C1 segment of cervical spinal cord (tissue), 14 donors: ENCODE measurements at places on chromosomes 3 and 15.

DNA sequence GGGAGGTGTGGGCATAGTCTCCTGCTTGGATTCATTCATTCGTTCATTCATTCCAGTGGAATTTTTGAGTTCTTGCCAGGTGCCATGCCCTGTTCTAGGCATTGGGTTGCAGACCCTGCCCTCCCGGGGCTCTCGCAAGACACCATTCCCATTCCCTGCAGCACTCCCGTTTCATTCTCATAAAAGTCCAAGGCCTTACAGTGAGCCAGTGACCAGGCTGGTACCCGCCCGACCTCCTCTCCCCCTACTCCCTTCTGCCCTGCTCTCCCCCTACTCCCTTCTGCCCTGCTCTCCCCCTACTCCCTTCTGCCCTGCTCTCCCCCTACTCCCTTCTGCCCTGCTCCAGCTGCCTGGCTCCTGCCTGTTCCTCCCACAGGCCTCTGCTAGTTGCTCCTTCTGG is 41.9 kb downstream of the AMOTL2 start:
- DNase-seq = no peak

GRCh38 chr3:127158614-127159229 is 34.2 kb upstream of the PRR23E start:
- DNase-seq = no peak

- DNase-seq = no peak
Measured at GRCh38 chr3:123720638-123721037, 135.8 kb upstream of the HACD2 start.

DNA sequence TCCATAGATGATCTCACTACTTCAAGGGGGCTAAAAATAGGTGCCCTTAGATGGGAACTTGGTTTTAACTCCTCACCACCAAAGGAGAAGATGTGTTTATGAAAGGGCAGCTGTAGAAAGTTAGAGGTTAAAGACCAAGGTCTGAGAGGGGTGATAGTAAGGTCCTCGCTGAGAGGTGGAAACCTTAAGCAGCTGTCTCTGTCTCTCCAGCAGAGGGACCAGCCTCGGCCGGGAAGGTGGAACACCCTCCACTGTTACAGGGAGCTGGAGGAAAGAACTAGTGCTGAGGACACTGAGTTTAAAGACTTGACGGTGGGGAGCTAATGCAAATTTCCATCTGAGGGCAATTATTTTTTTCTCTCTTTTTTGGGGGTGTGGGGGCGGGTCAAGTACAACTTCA is 8.9 kb upstream of the RLBP1 start:
- DNase-seq = no peak

GRCh38 chr3:12799525-12800440 is 3.3 kb downstream of the CAND2 start:
- DNase-seq = no peak

- DNase-seq = no peak
Measured at GRCh38 chr3:18370672-18371071, 54.5 kb downstream of the SATB1 start.

DNA sequence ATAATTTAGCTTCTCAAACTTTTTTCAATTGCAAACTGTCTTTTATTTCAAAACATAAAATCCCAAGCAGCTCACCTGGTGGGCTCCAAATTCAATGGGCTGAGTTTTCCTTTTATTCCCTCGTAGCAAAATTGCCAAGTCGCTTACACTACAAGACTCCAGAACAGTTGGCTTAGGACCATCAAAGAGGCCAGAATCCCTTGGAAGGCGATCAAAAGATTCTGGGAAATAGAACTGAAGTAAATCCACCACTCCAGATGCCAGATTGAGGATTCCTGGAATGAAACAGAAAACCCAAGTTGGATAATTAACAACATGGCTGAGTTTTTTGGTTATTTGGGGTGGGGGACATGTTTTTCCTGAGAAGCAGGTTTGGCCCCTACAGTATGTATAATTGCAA is 87.7 kb upstream of the DCLK3 start:
- DNase-seq = no peak

DNA sequence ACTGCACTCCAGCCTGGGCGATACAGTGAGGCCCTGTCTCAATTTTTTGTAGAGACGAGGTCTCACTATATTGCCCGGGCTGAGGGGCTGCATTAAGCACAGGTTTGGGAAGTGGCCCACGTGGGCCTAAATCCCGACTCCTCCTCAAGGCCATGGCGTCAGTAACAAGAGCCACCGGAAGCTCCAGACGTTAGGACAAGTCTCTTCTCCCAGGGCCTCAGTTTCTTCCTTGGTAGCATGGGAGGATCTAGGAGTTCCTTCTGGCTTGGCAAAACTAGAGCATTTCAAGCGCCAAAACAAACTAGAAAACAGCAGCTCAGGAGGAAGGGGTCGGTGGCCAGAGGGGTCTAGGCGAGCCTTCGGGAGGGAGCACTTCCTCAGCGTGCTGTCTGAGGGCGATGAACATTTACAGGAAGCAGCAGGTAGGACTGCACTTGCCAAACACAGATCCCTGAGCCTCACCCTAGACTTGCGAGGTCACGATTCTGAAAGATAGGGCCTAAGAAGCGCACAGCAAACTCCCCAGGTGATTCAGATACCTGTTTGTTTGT is 536 bp downstream of the SNAPC5 start:
- DNase-seq = no peak

GRCh38 chr15:20643829-20644425 is 102.3 kb upstream of the GOLGA6L6 start:
- DNase-seq = no peak

- no peak for DNase-seq
Measured at GRCh38 chr3:139302084-139302800, 41.6 kb upstream of the MRPS22 start.
